ENCODE measurements at places on chromosomes 7 and 10.

DNA sequence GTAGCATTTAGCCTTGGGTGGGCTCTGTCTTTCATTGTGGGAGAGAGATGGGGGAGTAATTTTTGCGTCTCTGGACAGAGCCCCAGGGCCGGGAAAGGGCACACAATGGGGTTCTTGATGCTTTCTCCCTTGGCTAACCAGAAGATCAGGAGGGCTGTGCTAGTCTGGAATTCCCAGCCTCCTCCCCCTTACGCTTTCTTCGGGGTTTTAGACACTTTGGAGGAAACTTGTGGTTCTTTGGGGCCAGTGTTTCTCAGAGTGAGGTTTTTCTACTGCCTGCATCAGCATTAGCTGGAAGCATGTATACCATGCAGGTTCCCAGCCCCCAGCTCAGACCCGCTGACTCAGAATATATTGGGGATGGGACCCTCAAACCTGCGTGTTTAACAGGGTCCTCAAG, 7.0 kb downstream of the NEURL1 start:
- no peak for DNase-seq

DNA sequence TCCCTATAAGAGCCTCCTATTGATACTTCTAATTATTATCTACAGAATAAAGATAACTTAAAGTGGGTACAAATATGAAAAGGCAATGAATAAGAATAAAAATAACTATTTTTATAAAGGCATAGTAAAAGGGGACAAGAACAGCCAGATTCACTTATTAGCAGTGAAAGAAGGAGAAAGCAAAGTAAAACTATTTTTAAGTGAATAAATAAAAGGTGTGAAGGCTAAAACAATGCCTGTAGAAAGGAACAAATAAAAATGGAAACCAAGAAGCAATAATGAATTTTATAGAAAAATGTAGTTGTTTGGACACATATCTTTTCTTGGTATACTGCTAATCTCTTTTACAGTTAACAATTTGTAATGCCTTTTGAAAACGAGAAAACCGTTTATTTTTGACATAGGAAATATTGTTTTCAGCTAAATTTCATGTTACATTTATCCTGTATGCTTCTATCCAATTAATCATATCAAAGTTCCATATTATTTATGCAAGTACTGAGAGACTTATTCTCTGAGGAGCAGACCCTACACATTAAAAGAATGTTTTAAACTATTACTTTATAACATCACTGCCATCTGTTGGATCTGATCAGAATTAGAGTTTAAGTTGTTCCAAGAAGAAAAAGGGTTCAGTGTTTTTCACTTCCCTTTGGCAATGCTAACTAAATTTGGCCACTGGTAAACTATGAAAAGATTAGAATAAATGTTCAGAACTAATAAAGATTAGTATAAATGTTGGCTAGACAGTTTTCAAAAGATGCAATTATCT, 59.1 kb downstream of the ARMC3 start:
- DNase-seq, result no peak

DNA sequence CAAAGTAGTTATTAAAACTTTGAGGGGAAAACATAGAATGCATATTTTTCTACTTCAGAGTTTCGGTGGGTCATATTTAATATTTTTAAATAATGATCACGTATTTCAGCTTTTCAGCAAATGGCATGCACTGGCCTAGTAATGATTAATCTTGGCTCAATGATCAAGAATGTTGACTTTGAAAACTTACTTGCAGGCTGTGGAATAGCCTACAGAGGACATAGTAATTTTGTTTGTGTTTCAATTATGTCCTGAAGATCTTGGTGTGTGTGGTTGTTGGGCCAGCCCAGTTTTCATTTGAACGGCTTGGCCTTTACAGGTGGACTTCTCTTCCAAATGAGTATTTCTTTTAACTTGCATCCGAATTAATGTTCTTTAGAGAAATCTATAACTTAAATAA, 35.1 kb downstream of the ADD3 start:
- DNase-seq, result no peak

DNA sequence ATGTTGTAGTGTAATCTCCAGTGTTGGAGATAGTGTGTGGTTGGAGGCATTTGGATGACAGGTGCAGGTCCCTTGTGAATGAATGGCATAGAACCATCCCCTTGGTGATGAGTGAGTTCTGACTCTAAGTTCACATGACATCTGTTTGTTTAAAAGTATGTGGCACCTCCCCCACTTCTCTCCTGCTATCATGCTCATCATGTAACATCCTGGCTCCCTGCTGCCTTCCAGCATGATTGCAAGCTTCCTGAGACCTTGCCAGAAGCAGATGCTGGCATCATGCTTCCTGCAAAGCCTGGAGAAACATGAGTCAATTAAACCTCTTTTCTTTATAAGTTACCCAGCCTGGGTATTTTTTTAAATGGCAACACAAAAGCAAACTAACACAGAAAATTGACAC, 499.0 kb upstream of the SEMA3D start:
- DNase-seq, result no peak

DNA sequence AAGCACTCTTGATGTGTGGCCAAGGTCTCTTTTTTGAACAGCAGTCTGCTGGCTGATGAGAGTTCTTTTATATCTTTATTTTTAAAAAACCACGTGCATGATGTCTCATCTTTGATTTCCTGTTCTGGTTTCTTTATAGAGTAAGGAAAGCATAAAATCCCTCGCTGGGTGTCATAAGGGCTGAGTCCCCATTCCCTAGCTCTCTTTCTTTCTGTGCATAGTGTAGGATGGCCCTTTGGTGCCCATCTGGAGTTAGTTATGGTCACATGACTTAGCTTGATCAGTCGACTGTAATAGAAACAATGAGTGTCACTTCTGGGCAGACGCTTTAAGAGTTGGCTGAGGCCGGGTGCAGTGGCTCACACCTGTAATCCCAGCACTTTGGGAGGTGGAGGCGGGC, 38.5 kb downstream of the GHRHR start:
- DNase-seq, result no peak

DNA sequence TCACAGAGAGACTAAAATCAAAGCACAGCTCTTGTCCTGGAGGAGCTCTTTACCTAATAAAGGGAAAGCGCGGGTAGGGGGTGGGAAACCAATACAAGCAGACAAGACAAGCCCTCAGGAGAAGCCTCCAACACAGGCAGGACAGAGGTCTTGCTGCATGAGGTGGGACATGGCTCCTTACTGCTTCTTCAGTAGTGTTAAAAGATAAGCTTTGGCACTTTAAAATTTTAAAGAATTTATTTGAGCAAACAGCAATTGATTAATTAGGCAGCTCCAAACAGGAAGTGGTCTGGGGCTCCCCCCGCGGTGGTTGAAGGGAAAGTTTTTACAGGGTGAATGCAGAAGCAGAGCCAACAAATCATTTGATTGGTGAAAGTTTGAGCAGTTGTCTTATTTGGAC, 50.3 kb upstream of the MACC1 start:
- DNase-seq, result no peak

DNA sequence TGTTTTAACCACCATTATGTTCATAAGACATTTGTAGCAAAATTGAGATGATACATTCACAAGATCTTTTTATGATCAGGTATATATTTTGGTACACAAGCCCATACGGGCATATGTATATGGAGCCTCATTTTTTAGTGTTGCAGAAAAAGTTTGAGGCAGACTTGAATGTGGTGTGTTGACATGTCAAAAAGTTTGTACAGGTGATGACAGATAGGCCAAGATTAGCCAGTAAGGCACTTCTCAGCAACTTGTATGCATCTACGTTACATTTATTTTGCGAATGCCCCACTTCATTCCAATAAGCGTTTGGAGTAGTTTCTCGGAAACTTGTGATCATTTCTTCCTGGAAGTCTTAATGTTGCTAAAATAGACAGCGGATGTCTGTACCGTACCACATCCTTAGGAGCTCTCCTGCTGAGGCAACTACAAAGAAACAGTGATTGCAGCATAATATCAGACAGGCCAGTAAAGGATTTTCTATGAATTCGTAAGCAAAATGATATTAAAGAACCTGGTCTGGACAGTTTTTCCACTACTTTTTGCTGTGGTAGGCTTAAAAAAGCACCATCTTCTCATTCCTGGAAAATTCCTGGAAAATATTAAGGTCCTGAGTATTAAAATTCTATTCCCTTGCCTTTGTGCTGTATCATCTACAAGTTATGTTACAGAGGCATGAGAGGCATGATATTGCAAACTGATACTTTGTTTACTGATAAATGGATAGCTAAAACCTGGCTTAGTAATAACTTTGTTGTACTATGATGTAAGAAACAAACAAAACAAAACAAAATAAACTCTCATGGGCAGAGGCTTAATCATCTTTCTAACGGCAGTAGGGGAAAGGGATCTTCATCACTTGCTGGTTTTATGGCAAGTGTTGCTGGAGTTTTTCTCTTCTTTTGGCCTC, 153.6 kb downstream of the HDAC9 start:
- DNase-seq, result no peak

- DNase-seq, result no peak
Observed at GRCh38 chr10:93821051-93821772, 63.5 kb downstream of the LGI1 start.

- no peak for DNase-seq
Observed at GRCh38 chr7:35366167-35367155, 112.6 kb upstream of the TBX20 start.

DNA sequence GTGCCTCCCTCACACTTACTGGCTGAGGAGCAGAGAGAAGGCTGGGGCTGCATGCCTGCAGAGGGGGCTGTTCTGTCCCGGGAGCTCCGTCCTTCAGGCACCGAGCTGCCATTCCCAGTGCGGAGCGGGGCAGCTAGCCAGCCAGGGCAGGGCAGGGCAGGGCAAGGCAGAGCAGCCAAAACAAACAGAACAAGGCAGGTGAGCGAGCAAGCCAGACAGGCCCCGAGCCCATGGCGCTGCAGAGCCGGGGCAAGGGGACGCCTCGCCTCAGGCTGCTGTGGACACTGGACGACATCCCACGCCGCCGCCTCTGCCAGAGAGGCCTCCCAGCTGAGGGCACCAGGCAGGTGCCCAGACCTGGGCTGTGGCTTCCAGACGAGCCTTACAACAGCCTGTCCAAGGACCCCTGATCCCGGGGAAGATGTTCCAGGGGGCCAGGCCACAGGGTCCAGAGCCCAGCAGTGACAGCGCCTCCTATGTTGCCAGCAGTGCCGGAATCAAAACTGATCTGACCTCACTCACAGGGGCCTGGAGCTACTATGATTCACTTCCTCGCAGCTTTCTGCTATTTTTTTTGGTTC, 8.2 kb upstream of the NDST2 start:
- no peak for DNase-seq

- no peak for DNase-seq
Observed at GRCh38 chr10:119461380-119461779, 81.1 kb downstream of the RGS10 start.

GRCh38 chr10:13957856-13958255, 371.1 kb downstream of the PRPF18 start:
- DNase-seq, result no peak

- no peak for DNase-seq
Observed at GRCh38 chr7:140982508-140982907, 32.2 kb downstream of the MRPS33 start.

DNA sequence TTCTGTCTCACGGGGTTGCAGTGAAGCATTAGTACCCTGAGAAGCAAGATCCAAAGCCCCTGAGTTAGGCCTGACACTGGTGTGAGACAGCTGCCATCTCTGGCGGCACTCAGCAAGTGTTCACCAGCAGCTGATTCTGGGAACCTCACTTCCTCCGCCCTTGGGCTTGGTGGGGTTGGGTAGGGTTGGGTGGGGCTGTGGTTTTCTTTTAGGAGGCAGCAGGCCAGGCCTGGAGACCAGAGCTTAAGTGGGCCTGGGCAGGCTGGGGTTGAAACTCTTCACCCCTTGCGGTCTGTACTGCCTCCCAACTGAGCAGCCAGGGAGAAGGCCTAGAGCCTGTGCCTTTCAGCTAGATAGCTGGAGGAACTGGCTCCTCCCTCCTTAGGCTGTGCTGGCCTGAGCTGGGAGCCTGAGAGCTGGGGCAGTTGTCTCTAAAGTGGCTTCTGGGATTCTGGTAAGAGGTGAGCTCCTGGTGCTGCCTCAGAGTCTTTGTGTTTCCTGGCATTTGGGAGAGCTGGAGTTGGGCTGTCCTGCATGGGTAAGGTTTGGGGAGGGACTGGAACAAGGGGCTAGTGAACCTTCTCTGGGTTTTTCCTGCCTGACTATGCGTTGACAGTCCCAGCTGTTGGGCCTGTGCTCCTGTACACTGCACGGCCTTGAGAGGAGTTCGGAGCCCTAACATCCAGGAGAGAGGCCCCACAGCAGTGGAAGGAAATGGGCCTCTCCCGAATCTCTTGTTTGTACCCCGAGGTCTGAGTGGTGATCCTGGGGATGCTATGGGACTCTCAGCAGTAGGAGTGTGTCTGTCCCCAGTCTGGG, 5.1 kb downstream of the TSPAN14 start:
- DNase-seq, result peak; percentile 50

GRCh38 chr10:124732931-124733570, 11.1 kb downstream of the FAM53B start:
- no peak for DNase-seq

DNA sequence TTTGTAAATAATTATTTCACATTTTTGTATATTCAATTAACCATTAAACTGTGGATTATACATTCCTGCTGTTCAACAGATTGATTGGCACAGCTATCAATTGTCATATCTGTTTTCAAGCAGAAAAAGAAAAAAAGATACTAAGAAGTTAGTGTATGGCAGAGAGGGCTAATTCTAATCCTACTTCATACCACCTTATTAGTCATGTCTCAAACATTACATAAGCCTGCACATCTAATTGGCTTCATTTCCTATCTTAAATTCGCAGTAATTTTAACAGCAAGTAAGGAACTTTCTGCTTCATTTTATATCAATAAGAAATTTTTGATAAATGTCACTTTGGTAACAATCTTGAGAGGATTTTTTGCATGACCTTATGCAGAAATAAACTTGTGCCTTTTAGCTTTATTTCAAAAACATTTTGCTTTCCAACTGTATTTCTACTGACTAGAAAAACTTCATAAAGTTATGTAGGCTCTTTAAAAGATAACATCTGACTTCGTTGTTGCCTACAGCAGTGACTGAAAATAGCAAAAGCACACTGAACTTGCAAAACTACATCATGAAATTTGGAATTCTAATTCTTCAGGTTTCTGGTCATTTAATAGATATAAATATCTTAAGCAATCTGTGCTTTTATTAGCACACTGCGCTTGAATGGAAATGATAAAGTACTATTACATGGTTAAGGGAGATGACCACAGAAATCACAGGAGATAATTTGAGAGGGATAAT, 111.5 kb downstream of the SEMA3C start:
- no peak for DNase-seq

DNA sequence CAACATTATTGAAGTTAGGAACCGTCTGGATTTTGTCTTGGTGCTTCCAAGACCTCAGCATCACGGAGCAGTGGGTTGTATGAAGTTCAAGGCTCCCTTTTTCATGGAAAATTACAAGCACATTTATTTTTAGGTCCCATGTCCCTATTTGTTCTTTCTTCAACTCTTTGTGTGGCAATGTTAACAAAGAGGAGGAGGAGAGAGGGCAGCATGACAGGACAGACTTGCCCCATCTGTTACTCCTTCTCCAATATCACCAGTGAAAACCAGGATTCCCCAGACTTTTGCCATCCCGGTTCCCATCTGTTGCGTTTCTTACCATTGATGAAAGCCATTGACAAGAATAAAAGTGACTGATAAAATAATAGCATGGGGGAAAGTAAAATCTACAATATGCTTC, 28.6 kb downstream of the EEPD1 start:
- DNase-seq, result no peak

GRCh38 chr7:154592388-154592787, 410.5 kb downstream of the PAXIP1 start:
- DNase-seq, result no peak

GRCh38 chr7:100022621-100023020, 7.2 kb downstream of the ZKSCAN1 start:
- DNase-seq, result no peak

- DNase-seq, result no peak
Observed at GRCh38 chr7:26958834-26959233, 94.4 kb upstream of the SKAP2 start.

Measured in stimulated activated CD8-positive, alpha-beta memory T cell treated with anti-CD3 and anti-CD28 coated beads, Interleukin-15, amount 100 ng/mL, for 1 hour (primary cell).